Fibroblast of pulmonary artery (primary cell): ENCODE measurements at places on chromosomes 3 and 15.

DNA sequence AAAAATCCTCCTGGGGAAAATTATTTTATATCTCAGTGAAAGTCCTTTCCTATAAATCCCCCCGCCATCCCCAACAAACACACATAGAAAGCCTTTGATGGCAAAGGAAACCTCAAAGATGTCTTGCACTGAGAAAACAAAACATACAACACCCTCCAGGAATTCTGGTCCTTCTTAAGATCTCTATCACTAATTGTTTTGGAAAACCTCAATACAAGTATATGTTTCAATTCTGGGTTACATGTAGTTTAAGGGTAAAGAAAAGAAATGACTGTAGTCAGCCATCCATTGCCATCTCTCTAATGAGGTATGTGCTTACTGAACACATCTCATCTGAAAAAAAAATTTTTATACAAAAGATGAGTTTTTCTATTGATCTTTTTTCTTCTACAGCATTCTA is 97.3 kb downstream of the FSIP1 start:
- no peak for DNase-seq

- peak; percentile 35 for DNase-seq
Observed at GRCh38 chr3:148992027-148992634, 791 bp downstream of the GYG1 start.

- DNase-seq, result no peak
Observed at GRCh38 chr15:62647843-62648505, 394.6 kb upstream of the TPM1 start.

DNA sequence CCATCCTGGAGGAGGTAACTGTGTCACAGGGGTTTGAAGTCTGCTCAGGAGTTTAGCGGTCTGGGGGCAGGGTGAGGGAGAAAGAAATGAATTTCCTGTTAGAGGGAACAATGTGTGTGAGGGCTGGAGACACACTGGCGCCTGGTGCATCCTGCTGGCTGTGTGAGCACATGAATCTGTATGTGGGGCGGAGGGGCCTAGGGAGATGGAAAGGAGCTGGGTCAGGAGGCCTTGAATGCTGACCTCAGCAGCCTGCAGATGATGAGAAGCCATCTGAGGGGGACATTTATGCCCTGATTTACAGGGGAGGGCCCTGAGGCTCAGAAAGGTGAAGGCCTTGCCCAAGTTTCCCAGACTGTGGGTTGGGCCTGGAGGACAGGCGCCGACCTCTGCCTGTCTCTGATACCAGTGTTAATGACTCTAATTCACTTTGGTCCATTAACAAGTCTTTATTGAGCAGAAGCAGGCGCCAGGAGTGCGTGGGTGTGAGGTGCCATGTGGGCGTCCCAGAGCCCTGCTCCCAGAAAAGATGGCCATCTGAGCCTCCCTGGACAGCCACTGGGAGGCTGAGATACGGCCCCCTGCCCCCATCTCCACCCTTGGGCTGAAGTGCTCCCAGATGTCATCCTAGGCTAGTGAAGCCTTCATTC is 34.8 kb downstream of the LINGO1 start:
- DNase-seq, result peak; percentile 23

- DNase-seq, result no peak
Observed at GRCh38 chr3:180176059-180176458, 139.3 kb upstream of the PEX5L start.

GRCh38 chr15:91099995-91100813 is at the start of gene SV2B:
Gene SV2B, plus strand, starts transcription at chr15:91100257. Its CDS starts 126,007 bp downstream, at chr15:91226264.
- peak; percentile 21 for DNase-seq

DNA sequence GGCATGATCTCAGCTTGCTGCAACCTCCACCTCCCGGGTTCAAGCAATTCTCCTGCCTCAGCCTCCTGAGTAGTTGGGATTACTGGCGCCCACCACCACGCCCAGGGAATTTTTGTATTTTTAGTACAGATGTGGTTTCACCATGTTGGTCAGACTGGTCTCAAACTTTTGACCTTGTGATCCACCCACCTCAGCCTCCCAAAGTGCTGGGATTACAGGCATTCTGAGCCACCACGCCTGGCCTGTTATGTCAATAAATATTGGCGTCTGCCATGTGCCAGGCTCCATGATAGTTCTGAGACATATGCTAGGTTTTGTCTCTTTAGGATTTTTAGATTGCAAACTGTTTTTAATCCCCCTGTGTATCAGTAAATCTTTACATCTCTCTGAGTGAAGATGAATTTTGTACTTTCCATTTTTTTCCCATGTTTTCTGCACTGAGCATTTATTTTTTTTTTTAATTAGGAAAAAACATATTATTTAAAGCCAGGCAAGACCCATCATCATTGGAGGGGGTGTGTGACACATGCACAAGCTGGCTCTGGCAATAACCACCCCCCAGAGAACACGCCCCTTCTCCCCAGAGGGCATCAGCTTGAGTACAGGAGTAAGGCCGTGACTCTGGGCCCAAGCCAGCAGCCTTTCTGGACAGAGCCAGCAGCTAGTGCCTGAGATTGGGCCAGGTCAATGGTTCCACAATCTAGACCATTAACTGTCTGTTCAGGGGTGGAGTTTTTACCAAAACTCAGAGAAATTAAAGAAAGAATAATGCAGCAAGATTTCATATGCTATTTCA is 51.0 kb upstream of the ATP1B3 start:
- DNase-seq, result no peak
